Activated CD8-positive, alpha-beta T cell treated with anti-CD3 and anti-CD28 coated beads, Interleukin-2, amount 10 ng/mL, durations not matched to agents 7 days and 5 days (primary cell): ENCODE measurements at places on chromosomes 2 and 18. TPM values are rescaled to one million over a fixed set of nuclear protein-coding genes. Genes with fewer than 3 reads are reported as not detected.

DNA sequence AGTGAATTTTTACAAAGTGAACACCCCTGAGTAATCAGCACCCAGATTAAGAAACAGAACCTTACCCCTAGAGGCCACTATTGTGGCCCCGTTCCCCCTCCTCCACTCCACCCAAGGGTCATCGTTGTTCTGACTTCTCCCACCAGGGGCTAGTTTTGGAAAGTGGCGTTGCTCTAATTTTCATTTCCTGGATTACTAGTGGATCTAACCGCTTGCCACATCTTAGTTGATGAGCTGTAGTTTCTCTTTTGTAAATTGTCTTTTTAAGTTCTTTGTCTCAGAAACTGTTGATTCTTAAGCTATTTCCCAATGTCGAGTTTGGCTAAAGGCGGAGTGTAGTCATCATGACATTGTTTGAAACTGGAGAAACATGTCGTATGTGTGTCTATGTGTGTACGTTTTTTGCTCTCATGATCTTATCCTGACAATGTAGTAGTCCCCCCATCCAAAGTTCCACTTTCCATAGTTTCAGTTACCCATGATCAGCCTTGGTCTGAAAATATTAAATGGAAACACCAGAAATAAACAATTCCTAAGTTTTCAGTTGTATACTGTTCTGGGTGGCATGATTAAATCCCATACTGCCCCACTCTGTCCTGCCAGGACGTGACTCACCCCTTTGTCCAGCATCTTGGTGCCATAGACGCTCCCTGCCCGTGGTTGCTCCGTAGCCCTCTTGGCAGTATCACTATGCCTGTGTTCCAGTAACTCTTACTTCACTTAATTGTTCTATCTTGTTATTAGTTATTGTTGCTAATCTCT, 71.0 kb upstream of the SP3 start:
- DNase-seq: no peak

- DNase-seq: no peak
Observed at GRCh38 chr2:111912547-111912946, 14.1 kb downstream of the MERTK start.

NFATC1 gene
- total RNA-seq: 28.1 TPM

BMP10 gene
- not detected for total RNA-seq

FABP1 gene
- total RNA-seq: not detected

- no peak for DNase-seq
Observed at GRCh38 chr2:231123362-231123898, 1.4 kb downstream of the HTR2B start.

DNA sequence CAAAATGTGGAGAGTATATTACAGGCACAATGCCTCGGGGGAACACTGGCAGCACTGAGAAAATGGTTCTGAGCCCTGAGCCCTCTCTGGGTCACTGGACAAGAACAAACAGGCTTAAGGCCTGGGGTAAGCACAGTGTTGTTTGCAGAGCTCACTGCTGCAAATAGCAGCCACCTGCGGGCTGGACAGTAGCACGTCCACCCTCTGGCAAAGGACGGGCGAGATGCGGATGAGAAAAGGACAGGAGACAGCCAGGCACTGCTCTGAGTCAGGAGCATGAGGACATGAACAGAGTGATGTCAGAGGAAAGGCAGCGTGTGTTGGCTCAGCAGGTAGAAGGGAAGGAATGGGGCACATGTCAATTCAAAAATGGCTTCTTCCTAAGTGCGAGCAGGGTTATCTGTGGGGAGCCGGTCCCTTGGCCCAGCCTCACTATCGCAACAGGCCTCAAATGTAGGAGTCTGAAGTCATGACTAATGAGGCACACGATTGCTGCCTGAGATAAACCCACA, 25.9 kb upstream of the NEB start:
- no peak for DNase-seq

HDAC4 gene
- total RNA-seq: 50.7 TPM

DNA sequence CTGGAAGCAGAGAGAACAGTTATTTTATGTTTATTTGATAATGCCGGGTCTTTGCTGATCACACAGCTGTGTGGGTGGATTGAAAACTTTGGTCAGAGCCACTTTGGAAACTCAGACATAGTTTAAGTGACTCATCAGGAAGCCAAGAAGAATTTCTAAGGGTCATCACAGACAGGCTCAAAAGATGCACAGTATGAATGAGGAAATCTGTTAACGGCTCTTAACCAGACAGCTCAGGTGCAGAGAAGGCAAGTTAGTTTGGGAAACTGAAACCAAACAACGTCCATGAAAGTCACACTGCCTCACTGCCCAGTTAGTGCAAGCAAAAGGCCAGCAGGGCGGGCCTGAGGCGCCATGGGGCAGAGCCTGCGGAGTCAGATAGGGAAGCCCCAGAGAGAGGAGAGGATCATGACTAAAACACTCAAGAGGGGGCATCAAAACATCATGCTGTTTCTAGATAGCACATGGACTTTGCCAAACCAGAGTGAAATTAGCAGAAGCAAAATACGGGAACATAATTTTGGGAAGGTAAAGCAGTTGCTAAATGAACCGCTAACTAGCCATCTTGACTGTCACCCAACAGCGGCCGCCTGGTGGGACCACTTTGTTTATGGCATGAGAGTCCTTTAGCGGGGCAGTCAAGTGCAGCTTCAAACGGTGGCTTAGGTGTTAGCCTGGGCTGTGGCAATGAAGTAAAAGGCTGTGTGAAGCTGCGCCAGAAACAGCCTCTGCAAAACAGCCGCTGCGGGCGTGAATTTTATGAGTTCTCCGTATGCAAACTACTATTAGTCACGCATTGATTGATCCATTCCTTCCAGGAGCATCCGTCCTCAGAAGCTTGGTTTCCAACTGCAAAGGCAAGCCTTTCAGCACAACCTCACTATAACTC, 101.2 kb downstream of the KCTD18 start:
- no peak for DNase-seq

ARL4C gene
- total RNA-seq: 126 TPM

LOXHD1 gene
- 0.47 TPM for total RNA-seq

DNA sequence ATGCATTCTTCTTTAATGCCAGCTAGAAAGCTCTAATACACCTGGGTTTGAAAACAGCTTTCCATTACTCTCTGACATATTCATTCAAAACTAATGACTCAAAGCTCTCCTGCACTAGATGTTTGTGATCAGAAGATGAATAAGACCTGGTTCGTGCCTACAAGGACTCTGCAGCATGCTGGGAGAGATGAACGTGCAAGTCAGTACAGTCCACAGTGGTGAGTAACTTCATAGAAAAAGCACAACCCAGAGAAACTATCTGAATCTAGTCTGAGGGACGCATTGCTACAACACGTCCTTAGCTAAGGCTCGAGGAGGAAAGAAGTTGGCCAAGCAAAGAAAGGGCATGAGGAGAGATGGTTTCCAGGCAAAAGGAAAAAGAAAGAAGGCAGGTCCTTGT, 234.3 kb downstream of the OSR1 start:
- DNase-seq: no peak

DNA sequence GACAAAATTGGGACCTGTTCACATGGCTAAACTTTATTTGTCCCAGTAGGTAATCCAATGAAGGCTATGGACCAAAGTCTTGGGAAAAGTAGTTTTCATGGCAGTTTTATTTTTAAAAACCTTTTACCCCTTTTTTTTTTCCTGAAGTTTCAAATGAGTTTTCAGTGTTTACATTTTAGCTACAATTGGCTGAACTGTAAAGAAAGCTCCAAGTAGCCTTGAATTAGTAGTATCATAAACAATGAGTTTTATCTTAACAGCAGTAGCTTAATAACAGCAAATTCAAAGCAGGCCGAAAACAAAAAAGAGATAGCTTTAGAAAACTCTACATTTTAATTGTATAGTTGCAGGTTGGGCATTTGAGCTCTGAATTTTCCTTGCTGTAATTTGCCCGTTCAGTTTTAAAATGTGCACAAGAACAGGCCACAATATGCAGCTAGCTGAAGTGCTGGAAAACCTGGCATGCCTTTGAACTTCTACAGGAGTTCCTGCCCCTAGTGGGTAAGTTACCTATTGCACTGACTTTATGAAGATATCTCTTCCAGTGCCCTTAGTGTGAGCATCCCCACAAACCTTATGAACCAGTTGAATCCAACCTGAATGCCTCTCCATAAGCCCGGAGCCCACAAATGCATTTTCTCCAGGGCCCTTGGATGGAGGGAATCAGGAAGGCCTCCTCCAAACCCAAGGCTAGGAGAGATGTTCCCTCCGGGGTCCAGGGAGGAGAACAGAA, 106.7 kb downstream of the XRCC5 start:
- DNase-seq: peak; percentile 18

DSC3 gene
- total RNA-seq: not detected

SPP2 gene
- not detected for total RNA-seq

DNA sequence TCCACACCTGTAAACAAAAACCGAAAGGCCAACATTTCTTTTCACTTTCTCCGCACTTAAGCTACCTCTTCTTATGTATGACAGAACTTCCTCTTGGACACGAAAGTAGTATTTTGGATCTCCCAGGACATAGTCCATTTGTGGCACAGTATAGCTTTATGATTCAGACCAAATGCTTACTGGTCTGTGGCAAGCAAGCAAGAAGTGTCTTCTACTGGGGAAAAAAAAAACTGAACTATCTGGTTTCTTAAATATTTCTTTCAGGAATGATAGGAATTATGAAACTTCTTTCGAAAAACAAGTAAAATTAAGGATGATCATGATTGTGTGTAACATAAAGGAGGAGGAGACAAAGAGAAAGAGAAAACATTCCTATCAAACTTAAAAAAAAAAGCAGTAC, 33.6 kb downstream of the SRBD1 start:
- no peak for DNase-seq

- no peak for DNase-seq
Observed at GRCh38 chr2:170744248-170745002, 25.8 kb upstream of the ERICH2 start.

DNA sequence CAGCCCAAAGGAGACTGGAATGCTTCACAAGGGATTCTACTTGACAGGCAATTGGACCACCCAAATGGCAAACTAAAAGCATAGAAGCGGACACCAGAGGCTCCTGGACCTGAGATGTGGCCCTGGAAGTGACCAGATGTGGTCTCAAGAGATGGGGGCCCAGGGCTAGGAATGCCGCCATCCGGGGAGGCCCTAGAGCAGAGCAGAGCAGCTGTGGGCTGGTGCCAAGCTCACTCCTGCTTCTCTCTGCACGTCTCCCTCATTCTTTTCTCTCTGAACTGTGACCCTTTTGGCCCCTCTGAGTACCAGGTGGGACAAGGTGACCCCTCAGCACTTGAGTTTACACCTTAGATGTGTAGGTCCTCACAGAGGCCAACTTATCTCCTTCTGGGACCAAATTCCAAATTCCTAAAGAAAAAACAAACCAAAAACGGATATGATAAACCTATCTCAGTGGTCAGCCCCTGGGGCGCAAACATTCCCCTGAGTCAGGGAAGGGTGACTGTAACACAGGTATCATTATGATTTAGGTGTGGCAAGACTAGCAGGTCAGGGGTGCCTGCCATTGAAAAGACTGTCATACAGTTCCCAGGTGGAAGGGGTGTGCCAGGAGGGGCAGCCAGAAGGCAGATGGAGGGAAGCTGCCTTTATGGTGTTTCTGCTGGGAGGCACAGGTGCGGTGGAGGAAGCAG, 6.5 kb upstream of the IL1R2 start:
- no peak for DNase-seq

GRCh38 chr2:231361701-231362554, 33.6 kb upstream of the B3GNT7 start:
- DNase-seq: peak; percentile 52

MTIF2 gene
- 28.5 TPM for total RNA-seq

GRCh38 chr2:111659361-111660333, 224.3 kb downstream of the ANAPC1 start:
- no peak for DNase-seq

- no peak for DNase-seq
Observed at GRCh38 chr2:69188182-69188900, 175.4 kb downstream of the ANTXR1 start.
